ENCODE measurements at places on chromosomes 16 and 17.

DNA sequence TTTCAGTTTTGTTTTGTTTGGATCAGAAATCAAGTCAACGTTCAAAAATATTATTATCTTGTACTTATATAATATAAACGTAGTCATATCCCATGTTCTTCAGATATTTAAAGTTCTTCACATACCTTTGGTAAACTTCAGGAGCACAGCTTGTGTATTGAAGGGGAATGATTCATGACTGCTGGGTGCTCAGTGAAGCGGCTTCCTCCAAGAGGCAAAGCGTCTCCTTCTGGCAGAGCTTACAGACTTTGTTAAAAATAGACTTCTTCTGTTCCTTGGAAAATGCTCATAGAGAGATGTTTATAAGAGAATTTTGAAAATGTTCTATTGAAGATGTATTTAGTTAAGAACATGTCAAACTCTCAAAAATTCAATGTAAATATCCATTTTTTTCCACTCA, 155.6 kb upstream of the CNTNAP4 start:
- no peak for DNase-seq

DNA sequence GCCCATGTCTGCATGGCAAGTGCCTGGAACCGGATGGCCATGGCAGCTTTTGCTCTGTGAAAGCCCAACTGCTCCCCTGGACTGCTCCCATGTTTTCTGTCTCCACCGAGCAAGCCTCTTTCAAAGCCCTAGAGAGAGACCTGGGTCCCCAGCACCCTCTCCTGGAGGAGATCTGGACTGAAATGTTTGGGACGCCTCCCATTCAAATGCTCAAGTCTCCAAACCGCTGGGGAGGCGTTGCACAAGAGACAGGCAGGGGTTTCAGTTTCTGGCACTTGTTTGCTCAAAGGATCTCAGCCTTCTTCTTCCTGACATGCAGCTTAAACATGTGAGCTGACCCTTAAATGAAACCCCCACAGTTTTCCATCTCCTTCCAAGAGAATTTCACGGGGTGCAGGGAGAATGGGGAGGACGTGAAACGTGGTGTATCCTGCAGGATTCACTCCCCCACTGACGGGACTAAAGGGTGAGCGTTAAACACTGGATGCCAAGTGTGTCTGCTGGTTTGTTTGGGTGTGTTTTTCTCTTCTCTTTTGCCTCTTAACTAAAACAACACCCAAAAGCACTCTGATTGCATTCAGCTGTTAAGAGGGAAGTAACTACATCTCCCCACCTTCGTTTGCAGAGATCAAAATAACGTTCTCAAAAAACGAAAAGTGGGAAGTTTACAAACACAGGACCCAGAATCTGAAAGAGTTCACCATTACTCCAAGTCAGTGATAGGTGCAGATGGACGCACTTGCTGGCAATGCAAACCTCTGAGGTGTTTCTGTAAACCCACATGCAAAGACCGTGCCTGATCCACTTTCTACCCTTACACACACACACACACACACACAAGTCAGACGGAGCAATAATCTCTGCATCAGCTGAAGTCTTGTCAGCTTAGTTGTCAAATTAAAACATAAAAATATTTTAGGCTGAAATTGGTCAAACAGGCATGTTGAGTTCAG, 256.9 kb downstream of the C16orf95 start:
- no peak for DNase-seq

DNA sequence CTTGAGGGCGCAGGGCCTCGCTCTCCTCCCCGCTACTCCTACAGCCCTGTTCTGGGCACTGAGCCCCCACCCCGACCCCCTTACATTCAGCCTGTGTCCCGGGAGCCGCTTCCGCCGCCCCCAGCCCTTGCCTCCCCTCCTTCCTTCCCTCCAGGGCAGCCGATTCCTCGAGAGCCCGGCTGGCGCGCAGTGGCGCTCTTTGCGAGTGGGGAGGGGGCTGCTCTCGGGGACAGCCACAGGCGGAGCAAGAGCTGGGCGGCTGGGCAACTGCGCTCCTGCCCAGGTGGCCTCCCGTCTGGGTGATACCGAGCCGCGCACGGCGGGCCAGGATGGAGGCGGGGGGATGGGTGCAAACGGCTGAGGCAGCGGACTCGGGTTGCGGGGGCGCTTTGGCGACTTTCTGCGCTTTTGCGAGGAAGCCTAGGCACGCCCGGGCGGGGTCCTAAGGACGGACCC, 1.2 kb downstream of the MMP15 start:
- DNase-seq = peak; percentile 37

GRCh38 chr16:49575346-49576172, 202.0 kb downstream of the C16orf78 start:
- no peak for DNase-seq

- DNase-seq = no peak
Measured at GRCh38 chr17:75684924-75685323, 17.8 kb downstream of the SAP30BP start.

DNA sequence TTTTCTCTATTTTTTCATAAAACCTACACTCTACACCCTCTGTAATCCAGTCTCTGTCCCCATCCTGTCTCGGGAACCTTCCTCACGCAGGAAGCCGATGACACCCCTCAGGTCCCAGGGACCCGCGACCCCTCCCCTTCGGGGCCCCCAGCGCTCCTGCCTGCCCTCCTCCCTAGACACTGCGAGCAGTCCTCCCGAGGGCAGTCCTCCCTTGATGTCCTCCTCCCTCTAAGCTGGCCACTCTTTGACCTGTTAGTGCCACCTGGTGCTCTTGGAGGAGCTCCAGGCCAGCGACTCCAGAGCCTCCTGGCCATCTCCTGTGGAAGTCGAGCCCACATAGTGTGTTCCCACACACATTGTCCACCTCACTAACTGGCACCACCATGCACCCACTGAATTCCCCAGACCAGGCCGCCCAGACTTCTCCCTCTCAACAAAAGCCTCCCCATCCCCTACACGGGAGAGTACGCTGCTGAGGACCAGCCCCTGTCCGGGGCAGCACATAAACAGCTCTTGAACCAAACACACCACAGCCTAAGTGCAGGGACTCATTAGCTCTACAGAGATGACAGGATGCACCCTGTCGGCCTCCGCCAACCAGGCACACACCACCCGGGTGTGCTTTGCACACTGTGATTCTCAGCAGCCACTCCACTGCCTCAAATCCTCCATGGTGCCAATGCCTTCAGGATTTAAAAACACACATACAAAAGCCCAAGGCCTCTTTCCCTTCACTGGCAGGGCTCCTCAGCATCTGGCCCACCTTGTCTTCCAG, 9.3 kb downstream of the OSBPL7 start:
- no peak for DNase-seq

DNA sequence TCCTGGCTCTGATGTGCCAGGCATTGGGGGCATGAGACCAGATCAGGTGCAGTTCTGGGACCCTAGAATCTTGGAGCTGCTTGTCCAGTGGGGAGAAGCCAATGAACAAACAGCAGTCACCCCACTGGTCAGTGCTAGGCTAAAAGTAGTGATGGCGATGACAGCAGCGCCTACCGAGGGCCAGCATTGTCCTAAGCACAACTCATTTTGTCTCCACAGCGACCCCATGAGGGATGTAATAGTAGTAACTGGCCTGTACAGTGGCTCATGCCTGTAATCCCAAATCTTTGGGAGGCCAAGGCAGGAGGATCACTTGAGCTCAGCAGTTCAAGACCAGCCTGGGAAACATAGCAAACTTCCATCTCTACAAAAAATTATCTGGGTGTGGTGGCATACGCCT, 6.2 kb downstream of the SMCR8 start:
- DNase-seq = no peak

DNA sequence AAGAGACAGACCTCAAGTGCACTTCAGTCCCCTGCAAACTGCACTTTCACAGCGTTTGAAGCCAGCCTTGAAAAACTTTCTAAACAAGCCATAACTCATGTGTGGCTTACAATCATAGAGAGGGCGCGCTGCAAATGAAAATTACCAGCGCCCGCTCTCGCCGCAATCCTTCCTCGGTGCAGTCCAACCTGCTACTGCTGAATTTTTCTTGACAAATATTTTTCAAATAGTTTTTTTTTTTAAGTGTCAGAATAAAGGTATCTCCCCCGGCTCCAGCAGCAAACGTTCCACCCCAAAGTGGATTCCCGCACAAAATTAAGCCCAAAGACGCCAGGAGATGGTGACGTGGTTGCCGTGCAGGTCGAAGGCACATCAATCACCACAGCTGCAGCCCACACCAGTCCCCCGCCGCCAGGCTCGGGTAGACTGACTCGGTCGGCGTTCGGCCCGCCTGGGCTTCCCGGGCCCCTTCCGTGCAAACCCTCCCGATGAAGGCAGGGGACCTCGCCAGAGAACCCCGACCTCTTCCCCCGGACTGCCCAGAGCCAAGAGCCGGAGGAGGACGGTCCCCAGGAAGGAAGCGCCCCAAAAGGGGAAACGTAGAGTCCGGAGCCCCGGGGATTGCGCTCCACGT, 630 bp downstream of the GRB2 start:
- peak; percentile 31 for DNase-seq
